Activated CD8-positive, alpha-beta T cell treated with anti-CD3 and anti-CD28 coated beads for 36 hours (primary cell): ENCODE measurements at places on chromosomes 5 and 9. TPM values are rescaled to one million over a fixed set of nuclear protein-coding genes. Genes with fewer than 3 reads are reported as not detected.

- DNase-seq, result no peak
Measured at GRCh38 chr9:16628413-16628812, 242.1 kb downstream of the BNC2 start.

- DNase-seq, result peak; percentile 79
Measured at GRCh38 chr9:20623021-20623747, 885 bp upstream of the MLLT3 start.

DNA sequence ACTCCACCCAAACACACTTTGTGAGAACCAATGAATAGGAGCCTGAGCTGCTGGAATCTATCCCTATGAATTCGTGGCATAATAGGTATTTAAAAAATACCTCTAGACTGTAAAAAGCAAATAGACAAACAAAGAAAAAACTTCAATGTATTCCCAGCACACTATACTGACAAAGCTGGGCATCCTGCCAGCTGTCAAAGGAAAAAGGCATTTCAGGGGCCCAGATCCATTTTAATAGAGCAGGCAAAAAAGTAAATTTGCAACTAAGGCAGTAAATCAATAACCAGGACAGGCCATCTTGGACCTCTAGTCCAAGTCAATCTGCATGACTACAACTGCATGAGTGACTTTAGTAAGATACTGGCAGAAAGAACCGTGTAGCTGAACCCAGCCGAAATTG, 25.6 kb upstream of the LARP1 start:
- DNase-seq, result no peak

- no peak for DNase-seq
Measured at GRCh38 chr9:133635533-133636531, at the start of gene DBH. Gene DBH (plus strand): TSS chr9:133636363. CDS start chr9:133636372, 9 bp downstream.

GRCh38 chr9:107946364-107947141, 457.0 kb upstream of the KLF4 start:
- no peak for DNase-seq

Gene STING1
- total RNA-seq, result 46.3 TPM

Gene TEK
- total RNA-seq, result not detected

Gene CORO2A
- 13.4 TPM for total RNA-seq
